Activated naive CD4-positive, alpha-beta T cell treated with anti-CD3 and anti-CD28 coated beads for 36 hours (primary cell): ENCODE measurements at places on chromosomes 2 and 18. TPM values are rescaled to one million over a fixed set of nuclear protein-coding genes. Genes with fewer than 3 reads are reported as not detected.

GRCh38 chr2:242032780-242033656, 163.5 kb downstream of the RTP5 start:
- peak; percentile 3 for DNase-seq

DNA sequence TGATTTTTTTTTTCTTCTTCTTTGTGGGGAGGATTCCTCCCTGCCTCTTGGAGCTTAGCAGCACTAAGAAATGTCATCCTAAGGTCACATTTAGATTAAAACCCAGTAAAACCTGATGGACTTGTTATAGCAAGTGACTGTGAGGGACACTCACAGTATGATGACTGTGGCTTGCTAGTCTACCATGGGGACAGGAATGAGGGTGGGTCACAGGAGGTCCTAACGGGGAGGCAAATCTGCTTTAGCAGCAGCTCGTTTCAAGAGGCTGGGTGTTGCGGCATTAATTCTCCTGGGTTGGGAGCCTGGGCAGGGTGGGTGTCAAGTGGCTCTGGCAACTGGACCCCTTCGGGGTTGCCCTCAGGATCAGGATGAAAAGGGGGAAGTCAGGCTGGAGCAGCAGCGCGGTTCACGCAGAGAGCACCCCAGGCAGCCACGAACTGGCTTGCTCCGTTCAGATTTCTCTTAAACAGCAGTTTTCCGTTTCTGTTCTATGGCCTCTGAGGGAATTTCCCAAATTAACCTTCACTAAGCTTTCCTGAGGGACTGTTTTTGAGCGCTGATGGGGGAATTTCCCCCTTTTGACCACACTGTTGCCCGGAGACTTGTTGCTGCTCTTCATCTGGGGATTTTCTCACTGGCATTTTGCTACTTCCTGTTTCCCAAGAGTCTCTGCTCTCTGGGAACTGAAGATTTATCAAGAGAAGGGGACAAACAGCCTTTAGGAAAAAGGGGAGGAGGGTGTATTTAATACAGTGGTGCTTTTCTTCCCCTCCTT, 59.8 kb upstream of the PELI1 start:
- DNase-seq, result peak; percentile 75

- no peak for DNase-seq
These were observed 75.3 kb upstream of the MGAT4A start for GRCh38 chr2:98806236-98806697.

DNA sequence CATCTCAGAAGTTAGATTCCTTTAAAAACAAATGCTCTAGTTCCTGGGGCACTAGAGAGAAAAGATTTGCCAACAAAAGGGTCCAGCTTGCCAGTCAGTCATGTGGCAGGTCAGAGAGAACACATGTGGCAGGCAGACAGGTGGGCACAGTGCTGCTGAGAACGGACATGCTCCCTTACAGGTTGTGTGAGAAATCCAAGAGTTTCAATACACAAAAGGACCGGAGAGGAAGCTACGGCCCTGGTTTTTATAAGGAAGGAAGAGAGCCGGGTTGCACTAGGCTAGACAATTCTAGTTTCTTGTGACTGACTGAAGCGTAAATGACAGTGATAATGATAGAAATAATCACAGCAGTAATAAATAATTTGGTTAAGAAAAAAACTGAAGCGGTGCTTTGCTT, 18.3 kb downstream of the CDC42EP3 start:
- no peak for DNase-seq

DNA sequence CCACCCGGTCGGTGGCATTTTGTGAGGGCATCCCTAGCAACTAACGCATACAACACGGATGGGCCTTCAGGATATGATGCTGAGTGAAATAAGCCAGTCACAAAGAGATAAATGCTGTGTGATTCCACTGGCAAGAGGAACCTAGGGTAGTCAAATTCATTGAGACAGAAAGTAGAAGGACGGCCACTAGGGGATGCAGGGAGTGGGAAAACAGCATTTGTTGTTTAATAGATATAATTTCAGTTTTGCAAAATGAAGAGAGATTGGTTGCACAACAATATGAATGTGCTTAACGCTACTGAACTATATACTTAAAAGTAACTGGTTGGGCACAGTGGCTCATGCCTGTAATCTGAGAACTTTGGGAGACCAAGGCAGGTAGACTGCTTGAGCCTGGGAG, 112.9 kb downstream of the AFF3 start:
- DNase-seq, result no peak

DNA sequence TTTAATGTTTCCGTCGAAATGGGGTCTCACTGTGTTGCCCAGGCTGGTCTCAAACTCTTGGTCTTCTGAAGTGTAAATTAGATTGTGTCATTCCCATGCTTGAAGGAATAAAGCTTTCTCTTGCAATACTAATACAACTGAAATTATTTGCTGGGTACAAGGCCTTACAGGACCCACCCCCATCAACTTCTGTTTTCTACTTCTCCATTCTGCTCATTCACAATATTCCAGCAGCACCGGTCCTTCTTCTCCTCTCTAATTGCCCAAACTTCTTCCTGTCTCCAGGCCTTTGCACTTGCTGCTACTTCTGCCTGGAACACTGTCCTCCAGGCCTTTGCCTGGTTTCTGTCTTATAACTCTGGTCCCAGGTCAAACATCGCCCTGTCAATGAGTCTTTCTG, 73.8 kb downstream of the APOB start:
- no peak for DNase-seq

MDH1B gene
- 0.86 TPM for total RNA-seq

DNA sequence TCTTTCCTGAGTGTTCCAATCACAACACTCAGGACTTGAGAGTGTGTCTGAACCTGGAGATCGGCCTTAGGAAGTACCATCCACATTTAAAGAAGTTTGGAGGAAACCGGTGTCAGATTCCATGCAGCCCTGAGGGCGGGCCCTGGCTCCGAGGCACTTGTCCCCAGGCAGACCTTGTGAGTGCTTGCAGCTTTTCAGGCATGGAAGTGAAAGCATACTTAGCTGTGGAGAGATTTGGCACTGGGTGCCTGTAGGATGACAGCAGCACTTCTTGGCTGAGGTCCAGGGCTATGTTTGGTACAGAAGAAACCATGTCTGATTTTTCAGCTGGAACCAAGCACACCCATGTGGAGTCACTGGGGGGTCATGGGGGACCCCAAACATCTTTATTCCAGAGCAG, 230.8 kb downstream of the SEPTIN10 start:
- peak; percentile 1 for DNase-seq

DNA sequence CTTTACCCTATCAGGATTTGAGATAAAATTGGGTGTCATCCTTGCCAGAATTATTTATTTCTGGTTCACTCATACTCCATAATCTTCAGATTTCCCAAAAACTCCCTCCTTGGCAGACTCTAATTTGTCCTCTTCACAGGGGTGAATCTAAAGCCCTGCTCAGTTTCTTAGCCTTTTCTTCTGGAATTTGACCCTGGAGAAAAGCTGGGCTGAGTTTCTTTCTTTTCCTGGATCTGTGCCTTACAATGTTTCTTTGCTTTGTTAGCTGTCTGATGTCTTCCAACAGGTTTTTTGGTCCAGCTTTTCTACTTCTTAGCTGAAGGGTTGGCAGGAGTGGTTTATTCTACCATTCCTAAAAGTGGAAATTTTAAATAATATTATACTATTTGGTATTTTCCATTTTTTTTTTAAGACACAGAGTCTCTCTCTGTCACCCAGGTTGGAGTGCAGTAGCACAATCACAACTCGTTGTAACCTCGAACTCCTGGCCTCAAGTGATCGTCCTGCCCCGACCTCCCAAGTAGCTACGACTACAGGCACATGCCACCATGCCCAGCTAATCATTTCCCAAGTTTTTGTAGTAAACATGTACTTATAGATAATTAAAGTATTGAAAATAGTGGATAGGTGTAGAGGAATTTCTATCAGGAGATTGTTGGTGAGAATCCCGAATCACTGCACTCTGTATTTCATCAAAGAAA, 138.4 kb upstream of the TWIST2 start:
- no peak for DNase-seq

- no peak for DNase-seq
These were observed 191.1 kb downstream of the CDH2 start for GRCh38 chr18:27985832-27986231.

RBFA gene
- 36.0 TPM for total RNA-seq

GRCh38 chr2:191483117-191483516, 194.8 kb upstream of the NABP1 start:
- DNase-seq, result no peak

GRCh38 chr18:36665952-36666351, 162.8 kb downstream of the TPGS2 start:
- no peak for DNase-seq

GMCL1 gene
- 15.9 TPM for total RNA-seq

DNA sequence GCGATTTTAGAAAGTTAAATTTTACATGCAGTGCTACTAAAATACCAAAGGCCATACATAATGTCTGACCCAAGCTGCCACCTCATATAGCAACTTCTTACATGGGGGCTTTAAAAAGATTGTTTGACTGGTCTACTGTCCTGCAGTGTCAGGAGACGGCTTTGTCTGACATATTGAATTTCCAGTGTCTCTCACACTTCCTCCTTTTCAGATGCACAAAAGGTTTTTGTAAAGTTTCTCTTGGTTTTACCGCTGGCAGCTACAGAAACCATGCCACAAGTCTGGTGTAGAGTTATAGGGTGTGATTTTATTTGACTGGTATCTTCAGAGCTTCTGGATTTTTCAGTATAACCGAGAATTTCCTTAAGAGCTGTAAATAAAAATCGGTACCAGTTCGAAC, 1.1 kb upstream of the ASAP2 start:
- no peak for DNase-seq

DNA sequence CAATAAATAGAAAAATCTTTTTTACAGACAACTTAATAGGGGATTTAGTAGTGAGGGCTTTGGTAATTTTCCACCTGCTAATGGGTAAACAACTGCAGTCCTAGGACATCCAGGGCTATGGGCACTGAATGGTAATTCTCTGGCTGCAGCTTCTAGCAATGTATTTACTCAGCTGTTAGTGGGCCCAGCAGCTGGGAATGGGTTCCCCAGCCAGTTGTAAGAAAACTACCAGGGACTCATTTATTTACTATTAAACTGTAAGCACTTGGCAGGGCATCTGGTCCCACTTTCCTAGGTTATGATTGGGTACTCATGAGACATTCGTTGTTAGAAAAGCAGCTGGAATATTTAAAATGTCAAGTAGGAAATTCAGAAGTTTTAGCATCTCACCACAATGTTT, 363.8 kb upstream of the TRIB2 start:
- DNase-seq, result no peak
